ENCODE measurements at places on chromosomes 1 and 21.

DNA sequence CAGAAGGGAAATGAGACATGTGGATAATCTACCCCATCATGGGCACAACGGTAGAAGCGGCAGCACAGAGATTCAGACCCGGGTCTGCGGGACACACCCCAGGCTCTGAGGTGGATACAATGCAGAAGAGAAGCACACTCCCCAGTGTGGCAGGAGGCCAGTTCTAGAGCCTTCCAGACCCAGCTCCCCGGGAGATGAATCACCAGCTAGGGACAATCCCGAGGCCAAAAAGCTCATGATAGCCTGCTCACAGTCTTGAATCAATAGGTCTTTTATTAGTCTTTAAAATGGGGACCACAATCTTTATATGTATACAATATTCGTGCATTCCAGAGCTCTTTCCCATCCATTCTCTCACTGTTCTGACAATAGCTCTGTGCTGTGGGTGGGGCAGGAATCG is 57.3 kb upstream of the DIRAS3 start:
- DNase-seq: no peak

GRCh38 chr1:207808322-207808705 is 56.5 kb downstream of the CD46 start:
- no peak for DNase-seq

- peak; percentile 63 for DNase-seq
Observed at GRCh38 chr1:9004700-9005394, 21.4 kb downstream of the SLC2A7 start.

GRCh38 chr1:78471890-78472620 is 18.7 kb upstream of the PTGFR start:
- DNase-seq: no peak

- no peak for DNase-seq
Observed at GRCh38 chr1:30538993-30539867, 184.2 kb downstream of the MATN1 start.

- no peak for DNase-seq
Observed at GRCh38 chr1:211334986-211335385, 8.4 kb downstream of the TRAF5 start.

- no peak for DNase-seq
Observed at GRCh38 chr1:173015629-173016028, 35.1 kb downstream of the TNFSF18 start.

DNA sequence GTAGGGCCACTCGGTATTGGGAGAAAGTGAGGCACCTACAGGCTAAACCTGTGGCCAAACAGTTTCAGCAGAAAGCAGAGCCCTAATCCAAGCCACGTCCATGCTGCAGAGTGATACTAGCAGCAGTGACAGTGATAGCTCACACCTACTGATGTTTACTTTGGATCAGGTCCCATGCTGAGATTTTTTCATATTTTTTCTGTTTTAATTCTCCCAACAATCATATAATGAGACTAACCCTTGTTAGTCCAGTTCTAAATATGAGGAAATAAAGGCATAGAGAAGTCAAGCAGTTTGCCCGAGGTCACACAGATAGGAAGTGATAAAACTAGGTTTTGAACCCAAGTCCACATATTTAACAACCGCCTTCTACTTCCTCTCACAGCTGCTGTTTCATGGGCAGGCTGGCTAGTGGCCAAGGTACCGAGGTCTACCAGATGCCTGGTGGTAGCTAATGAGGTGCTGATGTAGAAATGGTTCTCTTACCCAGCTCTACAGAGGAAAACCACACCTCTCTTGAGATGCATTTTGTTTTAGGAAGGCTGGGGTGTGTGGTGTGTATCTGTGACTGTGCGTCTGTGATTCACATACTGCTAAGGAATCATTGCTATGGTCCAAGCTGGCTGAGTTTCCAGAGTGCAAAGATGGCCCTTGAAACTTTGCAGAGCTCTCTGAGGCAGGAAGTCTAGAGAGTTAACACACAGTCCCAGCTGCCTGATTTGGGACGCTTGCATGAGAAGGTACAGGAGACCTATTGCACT is 80.3 kb upstream of the ARTN start:
- no peak for DNase-seq

GRCh38 chr1:84665703-84666317 is 24.5 kb downstream of the SSX2IP start:
- DNase-seq: no peak
